RPMI8226 (cell line): ENCODE measurements at places on chromosomes 5 and 9.

- DNase-seq = no peak
Measured at GRCh38 chr9:4272126-4272525, 27.7 kb downstream of the GLIS3 start.

- DNase-seq = no peak
Measured at GRCh38 chr9:34125681-34126206, 754 bp downstream of the DCAF12 start.

DNA sequence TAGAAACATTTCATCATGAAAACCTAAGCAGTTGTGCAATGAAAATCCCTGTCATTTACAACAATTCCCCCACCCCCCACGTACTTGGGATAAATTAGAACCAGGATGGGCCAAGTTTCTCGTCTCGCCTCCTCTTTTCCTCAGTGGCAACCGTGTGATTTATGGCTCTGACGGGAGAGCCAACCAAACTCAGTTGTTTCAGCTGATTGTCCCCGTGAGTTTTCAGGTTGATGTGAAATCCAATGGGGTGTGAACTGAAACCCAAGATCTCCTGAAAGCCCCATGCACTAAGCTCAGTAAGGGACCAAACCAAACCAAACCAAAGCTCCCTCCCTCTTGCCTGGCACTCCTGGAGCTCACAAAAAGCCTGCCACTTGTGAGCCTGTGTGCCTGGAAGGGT is 138.7 kb upstream of the SLC24A2 start:
- DNase-seq = no peak

DNA sequence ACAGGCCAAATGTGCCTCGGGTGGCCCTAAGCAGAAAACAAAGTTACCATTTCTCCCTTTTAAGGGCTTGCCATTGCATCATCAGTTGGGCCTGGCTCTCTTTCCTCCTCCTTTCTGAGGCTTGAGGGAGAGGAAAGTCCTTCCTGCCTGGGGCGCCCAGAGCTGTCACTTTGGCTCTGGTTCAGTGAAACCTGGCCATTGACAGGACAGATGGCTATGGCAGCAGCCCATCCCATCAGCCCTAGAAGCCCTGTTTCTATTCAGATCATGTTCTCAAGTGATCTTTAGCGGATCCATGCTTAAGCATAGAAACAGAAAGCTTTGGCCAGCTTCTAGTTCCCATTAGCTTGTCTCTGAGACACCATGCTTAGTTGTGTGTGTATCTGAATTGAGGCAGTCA is 293.4 kb downstream of the YTHDC2 start:
- no peak for DNase-seq

GRCh38 chr9:37715260-37715659 is 38.3 kb upstream of the TRMT10B start:
- no peak for DNase-seq

- DNase-seq = no peak
Measured at GRCh38 chr9:98271479-98271878, 16.0 kb upstream of the TBC1D2 start.

GRCh38 chr5:107486489-107486888 is 184.2 kb downstream of the EFNA5 start:
- peak; percentile 25 for DNase-seq

- DNase-seq = no peak
Measured at GRCh38 chr5:103743421-103743820, 180.8 kb upstream of the NUDT12 start.

DNA sequence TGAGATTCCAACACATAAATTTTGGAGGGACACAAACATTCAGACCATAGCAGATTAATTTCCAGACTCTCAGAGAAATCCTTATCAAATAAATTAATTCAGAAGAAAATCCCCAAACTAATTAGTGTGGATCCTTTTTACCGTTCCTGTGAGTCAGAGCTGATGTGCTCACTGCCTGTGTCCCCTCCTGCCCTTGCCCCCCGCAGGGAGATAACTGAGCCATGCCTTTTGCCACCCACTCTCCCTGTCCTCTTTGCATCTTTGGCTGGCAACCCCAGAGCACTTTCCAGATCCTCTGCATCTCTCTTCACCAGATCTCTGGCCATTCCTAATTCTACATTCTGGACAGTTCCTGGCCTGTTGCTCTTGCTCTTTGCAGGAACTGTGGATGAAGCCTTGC is 135.4 kb upstream of the MAP1B start:
- no peak for DNase-seq

- DNase-seq = no peak
Measured at GRCh38 chr5:2378108-2378507, 373.4 kb downstream of the IRX2 start.

DNA sequence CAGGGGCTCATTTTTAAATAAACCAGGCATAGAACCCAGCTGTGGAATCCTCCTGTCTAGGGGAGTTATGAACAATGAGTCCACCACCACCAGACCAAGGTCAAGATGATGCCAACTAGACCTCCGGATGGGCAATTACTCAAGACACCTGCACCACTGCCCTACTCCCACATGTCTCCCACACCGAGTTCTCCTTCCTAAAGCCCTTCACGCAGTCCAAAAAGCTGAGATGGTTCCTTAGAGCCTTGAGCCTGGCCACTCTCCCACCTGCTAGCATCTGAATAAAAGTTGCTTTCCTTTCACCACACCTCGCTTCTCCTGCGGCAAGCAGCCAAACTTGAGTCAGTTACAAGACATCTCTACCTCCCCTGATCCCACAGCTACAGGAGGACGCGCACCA is 15.4 kb upstream of the PPP1R26 start:
- DNase-seq = peak; percentile 84

- no peak for DNase-seq
Measured at GRCh38 chr5:6829150-6829784, 116.0 kb downstream of the TENT4A start.

DNA sequence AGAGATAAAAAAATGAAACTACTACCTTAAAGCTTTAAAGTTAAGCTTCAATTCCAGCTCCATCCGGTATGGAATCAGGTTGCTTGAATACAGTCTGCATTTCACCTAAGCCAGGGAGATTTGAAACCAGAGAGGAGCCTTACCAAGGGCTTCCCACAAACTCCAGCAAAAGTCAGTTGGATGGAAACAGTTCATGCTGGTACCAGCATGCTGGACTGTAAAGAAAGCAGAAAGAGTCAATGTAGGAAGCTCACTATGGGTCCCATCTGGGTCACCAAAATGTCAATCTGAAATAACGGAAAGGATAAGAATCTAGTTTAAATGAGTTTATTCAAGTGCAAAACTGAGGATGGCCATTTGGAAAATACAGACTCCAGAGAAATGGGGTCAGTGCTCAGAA is 65.3 kb downstream of the CDO1 start:
- no peak for DNase-seq

GRCh38 chr5:180853121-180853847 is 7.8 kb downstream of the ZFP62 start:
- no peak for DNase-seq

DNA sequence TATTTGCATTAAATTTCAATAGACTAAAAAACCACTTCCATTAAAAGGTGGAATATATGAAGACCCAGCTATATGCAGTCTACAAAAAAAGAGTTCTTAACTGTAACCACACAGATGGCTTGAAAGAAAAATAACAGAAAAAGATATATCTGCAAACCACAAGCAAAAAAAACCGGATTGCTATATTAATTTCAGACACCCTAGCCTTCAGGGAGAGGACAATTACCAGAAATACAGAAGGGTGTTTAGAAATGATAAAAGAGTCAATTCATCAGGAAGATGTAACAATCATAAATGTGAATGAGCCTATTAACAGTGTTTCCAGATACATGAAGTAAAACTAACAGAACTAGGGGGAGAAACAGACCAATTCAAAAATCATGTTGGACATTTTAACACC is 56.9 kb upstream of the SMIM23 start:
- DNase-seq = no peak

DNA sequence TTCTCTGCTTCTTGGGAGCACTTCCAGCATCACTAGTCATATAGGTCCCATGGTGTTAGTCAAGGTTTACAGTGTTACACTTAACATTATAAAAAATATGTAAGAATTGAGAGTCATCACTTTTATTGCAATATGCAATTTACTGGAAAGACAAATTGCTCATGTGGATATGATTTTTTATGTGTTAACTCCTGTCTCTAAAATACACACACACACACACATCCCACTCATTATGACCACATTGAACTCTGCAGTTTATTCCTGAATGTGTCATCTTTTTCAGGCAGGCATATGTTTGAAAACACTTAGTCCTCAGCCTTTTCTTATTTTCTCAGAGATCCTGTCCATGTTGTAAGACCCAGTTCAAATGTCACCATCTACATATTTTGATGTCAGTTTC is 148.5 kb upstream of the MRPS30 start:
- DNase-seq = no peak

DNA sequence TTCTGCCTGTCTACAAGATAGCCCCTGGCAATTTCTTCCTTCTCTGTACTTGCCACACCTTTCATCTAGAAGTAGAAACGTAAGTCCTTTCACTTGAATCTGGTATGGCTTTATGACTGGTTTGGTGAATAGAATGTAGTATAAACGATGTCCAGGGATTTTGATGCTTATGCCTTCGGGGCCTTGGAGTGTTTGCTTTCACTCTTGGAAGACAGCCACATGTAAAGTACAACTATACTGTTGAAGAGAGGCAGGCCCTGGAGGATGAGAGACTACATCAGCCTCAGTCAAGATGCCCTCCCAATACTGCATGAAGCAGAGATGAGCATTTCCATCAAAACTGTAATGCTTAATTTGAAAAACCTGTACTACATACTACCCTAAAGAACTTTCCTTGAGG is 553.8 kb upstream of the C9orf72 start:
- DNase-seq = no peak

GRCh38 chr5:172466062-172466461 is 11.7 kb upstream of the SH3PXD2B start:
- DNase-seq = no peak

- DNase-seq = no peak
Measured at GRCh38 chr5:72300590-72301339, 19.3 kb downstream of the MRPS27 start.

DNA sequence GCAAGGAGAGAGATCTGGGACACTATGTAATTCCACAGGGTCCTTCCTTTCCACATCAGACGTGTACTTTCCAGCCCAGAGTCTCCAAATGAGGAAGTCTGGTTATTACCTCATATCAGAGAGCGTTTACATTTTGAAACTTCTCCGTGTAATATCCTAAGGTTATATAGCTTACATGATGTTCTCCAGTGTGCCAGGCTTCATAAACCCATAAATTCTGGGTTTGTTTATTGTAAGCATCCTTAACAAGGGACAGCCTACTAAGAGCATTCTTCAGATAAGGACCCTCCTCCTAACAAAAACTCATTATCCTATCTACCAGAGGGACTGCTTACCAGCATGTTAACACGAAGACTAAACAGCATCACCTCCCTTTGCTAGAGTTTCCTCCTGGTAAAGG is 17.9 kb downstream of the SRFBP1 start:
- DNase-seq = no peak

DNA sequence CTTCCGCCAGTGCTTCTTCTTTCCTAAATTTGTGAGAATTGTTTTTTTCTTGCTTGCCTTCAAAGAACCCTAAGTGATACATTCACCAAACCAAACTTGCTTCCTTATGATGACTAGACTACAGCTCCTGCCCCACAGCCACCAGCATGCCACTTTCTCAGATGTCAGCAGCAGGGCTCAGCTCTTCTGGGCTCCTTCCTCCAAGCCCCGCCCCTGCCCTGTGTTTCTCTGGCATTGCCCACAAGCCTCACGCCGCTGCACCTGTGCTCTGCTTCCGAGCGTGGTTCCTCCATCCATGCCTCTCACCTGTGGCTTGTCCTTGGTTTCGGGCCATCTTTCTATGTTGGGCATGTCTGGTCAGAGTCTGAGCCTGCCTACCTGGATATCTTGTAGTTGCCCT is 10.6 kb downstream of the UNC5A start:
- peak; percentile 96 for DNase-seq

GRCh38 chr9:95462249-95463147 is 54.3 kb downstream of the PTCH1 start:
- DNase-seq = peak; percentile 94

- no peak for DNase-seq
Measured at GRCh38 chr5:87803352-87803751, 390.6 kb upstream of the CCNH start.

DNA sequence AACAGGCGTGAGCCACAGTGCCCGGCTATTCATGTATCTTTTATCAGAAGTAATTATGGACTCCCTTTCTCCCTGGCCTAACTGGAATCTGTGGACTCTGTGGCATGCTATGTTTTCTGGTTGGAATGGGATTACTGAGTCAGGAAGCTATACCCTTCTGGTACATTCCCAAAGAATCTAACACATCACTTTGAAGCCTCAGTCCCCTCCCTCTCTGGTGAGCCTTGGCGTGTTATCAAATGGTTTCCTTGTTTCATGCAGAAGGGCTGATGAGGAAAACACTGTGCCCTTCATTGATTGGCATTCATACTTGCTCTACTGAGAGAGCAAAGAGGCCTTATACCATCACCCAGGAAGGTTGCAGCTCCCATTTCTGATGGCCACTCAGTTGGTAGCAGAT is 22.9 kb downstream of the C5orf15 start:
- no peak for DNase-seq

- DNase-seq = no peak
Measured at GRCh38 chr5:55600497-55601203, 65.9 kb upstream of the PLPP1 start.

GRCh38 chr5:81402192-81402930 is 8.4 kb upstream of the ACOT12 start:
- DNase-seq = no peak

GRCh38 chr5:25481463-25481862 is 836.7 kb upstream of the CDH10 start:
- no peak for DNase-seq

GRCh38 chr9:135783540-135784245 is 81.7 kb downstream of the KCNT1 start:
- no peak for DNase-seq

GRCh38 chr5:179823937-179824744 is 3.4 kb downstream of the SQSTM1 start:
- no peak for DNase-seq

GRCh38 chr9:23842565-23843129 is 16.6 kb upstream of the ELAVL2 start:
- DNase-seq = no peak

DNA sequence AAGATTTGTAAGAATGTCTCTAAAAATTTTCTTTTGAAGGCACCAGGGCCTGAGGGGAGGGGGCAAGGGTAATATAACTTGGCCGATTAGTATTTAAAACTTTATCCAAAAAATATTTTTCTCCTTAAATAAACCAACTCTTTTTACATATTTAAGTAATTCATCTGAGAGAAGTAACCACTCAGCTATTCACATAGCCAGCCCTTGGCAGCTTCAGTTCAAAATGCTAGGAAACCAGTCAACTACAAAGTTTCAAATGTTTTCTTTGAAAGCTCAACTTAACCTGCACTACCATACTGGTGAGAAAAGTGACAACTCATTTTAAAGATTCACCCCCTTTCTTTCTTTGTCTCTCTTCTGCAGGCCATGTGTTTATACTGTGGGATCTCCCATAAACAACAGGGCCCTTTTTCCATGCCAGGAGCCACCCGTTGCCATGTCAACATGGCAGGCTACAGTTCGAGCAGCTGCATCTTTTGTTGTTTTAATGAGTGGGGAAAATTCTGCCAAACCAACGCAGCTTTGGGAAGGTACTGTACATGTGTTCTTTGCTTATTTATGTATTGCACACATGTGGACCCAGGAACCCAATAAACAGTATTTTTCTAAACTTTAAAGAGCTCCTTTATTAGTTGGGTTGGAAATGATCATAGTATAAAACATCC is 46.3 kb downstream of the AOPEP start:
- no peak for DNase-seq
